ENCODE measurements at places on chromosomes 5 and 9.

DNA sequence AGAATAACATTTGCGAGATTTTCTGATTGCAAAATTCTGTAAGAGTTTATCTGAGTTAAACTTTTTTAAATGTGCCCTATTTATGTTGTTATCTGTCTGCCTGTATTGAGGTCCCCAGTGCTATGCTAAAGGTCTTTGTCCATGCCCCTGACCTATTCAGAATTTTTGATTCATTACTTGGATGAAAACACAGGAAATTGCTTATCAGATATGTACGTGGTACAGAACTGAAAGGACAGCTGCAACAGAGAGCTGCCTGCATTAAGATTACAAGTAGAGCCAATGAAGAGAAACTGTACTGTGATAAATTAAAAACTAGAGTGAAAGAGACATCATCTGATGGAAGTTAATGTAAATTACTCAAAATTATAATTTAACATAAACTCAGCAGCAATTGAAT, 408.8 kb downstream of the ADGRV1 start:
- DNase-seq = no peak

DNA sequence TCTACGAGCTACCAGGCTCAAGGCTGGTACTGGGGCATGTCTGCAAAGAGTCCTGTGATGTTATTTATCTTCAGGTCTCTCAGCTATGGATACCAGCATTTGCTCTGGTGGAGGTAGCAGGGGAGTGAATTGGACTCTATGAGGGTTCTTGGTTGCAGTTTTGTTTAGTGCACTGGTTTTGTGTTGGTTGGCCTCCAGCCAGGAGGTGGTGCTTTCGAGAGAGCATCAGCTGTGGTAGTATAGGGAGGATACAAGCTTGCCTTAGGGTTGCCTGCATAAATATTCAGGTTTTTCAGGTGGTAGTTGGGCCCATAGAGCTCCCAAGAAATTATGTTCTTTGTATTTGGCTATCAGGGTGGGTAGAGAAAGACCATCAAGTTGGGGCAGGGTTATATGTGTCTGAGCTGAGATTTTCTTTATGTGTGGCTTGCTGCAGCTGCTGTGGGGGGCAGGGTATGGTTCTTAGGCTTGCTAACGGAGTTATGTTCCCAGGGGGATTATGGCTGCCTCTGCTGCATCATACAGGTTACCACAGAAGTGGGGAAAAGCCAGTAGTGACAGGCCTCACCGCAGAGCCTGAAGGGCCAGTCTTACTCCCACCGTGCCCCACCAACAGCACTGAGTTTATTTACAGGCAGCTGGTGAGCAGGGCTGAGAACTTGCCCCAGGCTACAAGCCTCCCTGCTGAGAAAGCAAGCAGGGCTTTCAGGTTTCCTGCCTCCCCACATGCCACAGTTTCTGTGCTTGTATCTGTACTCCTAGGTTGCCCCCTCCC, 9.7 kb upstream of the RIOK2 start:
- no peak for DNase-seq

DNA sequence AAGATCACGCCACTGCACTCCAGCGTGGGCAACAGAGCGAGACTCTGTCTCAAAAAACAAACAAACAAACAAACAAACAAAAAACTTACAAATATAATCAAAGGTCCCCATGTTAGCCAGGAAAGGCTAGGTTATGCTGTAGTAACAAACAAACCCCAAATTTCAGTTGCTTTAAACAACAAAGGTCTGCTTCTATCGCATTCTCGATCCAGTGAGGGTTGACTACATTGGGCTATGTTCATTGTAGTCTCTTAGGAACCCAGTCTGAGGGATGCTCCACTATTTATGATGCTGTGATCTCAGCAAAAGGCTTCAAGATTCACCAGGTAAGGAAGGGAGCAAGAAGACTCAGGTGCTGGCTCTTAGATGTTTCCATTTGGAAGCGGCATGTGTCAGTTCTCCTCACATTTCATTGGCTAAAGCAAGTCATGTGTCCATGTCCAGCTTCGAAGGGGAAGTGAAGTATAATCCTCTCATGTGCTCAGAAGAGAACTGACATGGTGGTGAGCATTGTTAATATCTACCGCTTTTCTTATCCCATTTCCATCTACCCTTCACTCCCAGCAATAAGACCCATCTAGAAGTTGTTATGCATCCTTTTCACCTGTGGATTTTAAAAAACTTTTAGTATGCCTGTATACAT, 26.5 kb upstream of the NEK6 start:
- DNase-seq = no peak

DNA sequence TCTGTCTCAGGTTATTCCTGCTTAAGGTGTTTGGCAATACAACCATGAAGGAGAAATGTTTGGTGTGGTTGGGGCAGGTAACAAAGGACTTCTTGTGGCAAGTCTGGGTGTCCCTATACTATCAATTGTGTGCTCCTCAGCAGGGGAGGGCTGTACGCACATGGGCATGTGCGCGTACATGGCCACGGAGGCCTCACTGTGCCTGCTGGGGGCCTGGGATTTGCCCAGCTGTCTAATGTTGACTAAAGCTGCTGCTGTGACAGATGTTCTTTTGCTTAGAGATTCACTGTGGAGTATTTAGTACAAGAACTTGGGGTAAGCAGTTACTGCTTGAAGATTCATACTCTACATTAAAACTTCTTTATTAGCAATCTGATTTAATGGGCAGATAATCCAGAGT, 97.5 kb downstream of the HSPA4 start:
- no peak for DNase-seq

DNA sequence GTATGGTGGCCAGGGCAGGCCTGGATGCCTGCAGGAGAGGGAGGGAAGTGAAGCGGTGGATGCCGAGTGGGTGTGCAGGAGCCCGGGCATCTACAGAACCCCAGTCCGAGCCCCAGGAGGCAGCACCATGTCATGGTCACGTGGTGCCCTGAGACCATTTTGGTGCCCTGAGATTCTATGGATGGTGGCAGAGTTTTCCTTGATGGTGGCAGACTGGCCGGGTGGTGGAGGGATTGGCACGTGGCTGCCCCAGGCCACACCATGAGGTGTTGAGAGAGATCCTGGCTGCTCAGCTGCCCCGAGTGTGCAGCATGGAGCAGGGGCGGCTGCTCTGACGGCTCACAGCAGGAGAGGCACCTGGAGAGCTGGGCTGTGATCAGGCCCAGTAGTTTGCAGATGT, 52.3 kb downstream of the SYK start:
- no peak for DNase-seq

DNA sequence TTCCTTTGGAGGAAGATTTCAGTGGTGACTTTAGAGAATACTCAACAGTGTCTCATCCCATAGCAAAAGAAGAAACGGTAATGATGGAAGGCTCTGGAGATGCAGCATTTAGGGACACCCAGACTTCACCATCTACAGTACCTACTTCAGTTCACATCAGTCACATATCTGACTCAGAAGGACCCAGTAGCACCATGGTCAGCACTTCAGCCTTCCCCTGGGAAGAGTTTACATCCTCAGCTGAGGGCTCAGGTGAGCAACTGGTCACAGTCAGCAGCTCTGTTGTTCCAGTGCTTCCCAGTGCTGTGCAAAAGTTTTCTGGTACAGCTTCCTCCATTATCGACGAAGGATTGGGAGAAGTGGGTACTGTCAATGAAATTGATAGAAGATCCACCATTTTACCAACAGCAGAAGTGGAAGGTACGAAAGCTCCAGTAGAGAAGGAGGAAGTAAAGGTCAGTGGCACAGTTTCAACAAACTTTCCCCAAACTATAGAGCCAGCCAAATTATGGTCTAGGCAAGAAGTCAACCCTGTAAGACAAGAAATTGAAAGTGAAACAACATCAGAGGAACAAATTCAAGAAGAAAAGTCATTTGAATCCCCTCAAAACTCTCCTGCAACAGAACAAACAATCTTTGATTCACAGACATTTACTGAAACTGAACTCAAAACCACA, 67.4 kb downstream of the VCAN start:
- no peak for DNase-seq

DNA sequence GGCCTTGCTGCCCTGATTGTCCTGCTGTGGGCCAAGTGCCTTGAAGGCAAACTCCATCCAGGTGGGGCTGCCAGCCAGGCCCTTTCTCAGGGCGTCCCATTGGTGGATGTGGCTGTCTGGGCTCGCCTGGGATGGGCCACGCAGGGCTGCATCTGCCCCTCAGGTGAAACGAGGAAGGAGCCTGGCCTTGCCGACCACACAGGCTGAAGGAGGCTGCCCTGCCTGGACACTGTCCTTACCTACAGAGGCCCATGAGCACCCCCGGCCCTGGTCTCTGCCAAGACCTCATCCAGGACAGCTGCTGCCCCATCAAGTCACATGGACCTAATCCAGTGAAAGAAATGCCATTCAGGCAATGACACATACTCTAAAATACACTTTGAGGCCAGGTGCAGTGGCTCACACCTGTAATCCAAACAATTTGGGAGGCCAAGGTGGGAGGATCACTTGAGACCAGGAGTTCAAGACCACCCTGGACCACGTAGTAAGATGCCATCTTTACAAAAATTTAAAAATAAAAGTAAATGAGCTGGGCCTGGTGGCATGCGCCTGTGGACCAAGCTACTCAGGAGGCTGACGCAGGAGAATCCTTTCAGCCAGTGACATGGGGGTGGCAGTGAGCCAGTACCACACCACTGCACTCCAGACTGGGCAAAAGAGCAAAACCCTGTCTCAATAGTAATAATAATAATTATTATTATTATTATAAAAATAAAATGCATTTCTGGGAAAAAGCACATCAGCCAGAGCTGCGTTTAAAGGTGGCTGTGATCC, 33.9 kb downstream of the PNPLA7 start:
- no peak for DNase-seq

GRCh38 chr9:121269642-121270254, 1.8 kb downstream of the GSN start:
- no peak for DNase-seq

GRCh38 chr9:2012347-2012746, 2.8 kb upstream of the SMARCA2 start:
- no peak for DNase-seq

DNA sequence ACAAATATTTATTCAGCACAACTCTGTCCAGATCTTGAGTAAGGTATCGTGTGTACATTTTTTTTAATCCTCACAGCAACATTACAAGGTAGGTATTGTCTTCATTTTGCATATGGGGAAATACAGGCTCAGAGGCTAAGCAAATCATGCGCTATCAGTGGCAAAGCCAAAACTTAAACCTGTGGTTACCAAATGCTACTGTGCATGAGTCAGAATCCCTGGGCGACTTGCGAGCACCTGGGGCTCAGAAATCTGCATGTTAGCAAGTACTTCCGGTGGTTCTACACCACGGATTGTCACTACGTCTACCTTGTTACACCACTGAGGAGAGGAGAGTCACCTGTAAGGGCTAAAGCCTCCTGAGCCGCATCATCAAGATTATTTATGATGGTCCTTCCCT, 21.3 kb downstream of the C5orf58 start:
- no peak for DNase-seq

DNA sequence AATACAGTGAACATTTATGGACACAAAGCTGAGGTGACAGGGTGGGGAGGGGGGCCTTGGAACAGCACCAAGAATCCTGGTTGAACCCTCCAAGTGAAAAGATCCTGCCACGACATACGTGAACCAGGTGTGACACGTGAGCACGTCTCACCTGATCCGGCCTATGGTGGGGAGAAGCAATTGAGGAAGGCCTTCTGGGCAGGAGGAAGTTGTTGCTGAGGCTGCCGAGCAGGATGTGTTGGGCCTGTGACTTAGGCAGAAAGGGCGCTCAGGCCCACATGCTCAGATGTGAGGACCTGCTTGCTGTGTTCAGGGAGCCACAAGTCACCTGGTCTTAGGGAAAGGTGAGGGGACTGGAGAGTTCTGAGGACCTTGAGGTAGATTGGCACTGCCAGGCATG, 2.5 kb upstream of the MAPK9 start:
- no peak for DNase-seq

GRCh38 chr5:168592014-168592368, 12.8 kb upstream of the PANK3 start:
- no peak for DNase-seq

- no peak for DNase-seq
Observed at GRCh38 chr9:70673844-70674243, 259.4 kb upstream of the KLF9 start.

DNA sequence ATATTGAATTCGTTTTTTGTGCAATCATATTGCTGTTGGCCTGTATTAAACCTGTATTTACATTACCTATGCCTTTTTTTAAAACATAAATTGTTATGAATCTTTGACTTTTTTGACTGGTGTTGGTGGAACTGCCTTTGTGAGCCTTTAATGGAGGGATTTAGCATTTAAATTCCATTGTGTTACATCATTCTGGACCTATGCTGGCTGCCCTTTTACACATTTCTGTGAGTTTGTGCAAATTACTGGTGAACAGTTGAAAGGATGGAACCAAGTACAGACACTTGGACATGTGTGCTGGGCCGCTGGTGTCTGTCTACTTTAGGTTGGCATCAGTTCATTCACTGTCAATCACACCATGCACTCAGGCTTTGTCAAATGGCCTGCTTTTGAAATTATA, 3.4 kb downstream of the SNX18 start:
- DNase-seq = no peak

GRCh38 chr5:372996-373709, 51.6 kb downstream of the AHRR start:
- DNase-seq = no peak

DNA sequence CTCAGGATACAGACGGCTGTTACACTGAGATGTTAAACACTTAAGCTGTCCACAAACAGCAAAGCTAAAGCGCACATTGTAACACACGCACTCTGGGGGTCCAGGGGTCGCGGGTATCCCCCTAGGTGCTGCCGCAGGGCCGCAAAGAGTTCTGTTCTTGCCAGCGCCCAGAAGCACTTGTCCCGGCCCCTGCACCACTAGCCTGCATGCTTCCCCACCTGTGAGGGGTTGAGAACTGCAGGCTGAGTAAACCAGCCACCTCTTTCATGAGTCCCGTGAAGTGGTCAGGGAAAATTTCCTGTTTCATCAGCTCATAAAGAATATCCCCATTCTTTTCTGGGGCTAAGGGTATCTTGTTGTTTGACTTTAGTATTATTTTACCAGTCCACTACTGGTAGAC, 154.4 kb upstream of the FBXL17 start:
- no peak for DNase-seq

- no peak for DNase-seq
Observed at GRCh38 chr5:59222687-59223511, 640.0 kb downstream of the RAB3C start.

DNA sequence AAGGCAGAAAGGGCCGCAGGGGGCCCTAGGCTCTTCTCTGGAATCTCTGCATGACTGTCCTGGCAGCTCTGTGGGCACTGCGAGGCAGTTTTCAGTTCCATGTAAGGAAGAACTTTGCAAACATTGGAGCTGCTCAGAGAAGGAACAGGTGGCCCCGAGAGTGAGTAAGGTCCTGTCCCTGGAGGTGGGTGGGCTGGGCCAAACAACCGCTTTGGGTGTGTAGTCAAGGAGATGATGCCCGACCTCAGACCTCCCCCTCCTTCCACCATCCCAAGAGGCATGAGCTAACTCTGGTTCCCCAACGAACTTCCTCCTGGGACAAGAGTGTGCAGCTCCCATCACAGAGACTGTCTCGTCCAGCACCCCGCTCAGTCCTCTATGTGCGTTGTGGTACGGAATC, 20.5 kb downstream of the CSF1R start:
- DNase-seq = no peak

- DNase-seq = no peak
Observed at GRCh38 chr9:37428345-37428744, 5.8 kb downstream of the GRHPR start.

- no peak for DNase-seq
Observed at GRCh38 chr9:22241024-22241423, 205.6 kb upstream of the DMRTA1 start.

GRCh38 chr9:137465000-137465719, 6.0 kb upstream of the NSMF start:
- no peak for DNase-seq

- no peak for DNase-seq
Observed at GRCh38 chr5:17709011-17709710, 74.9 kb downstream of the TAF11L14 start.

Data from activated B cell treated with CpG ODN at 0.5 μM for 24 hours (primary cell).